ENCODE measurements at places on chromosomes 4 and X. TPM values are rescaled to one million over a fixed set of nuclear protein-coding genes. Genes with fewer than 3 reads are reported as not detected.

- peaks cover 11% of the 10 kb centered on the region for H3K27me3 ChIP-seq
- no peak for DNase-seq
- H3K4me1 ChIP-seq: no peaks in the 10 kb centered on the region
- no peak overlapping the region for H3K27ac ChIP-seq
Observed at GRCh38 chr4:150009533-150009932, 68.7 kb upstream of the DCLK2 start.

- H3K27ac ChIP-seq: no peak overlapping the region
- H3K4me1 ChIP-seq: peaks cover 4% of the 10 kb centered on the region
- no peaks in the 10 kb centered on the region for H3K36me3 ChIP-seq
- no peak overlapping the region for H3K4me3 ChIP-seq
Observed at GRCh38 chr4:69832326-69833030, 27.5 kb downstream of the SULT1E1 start.

DNA sequence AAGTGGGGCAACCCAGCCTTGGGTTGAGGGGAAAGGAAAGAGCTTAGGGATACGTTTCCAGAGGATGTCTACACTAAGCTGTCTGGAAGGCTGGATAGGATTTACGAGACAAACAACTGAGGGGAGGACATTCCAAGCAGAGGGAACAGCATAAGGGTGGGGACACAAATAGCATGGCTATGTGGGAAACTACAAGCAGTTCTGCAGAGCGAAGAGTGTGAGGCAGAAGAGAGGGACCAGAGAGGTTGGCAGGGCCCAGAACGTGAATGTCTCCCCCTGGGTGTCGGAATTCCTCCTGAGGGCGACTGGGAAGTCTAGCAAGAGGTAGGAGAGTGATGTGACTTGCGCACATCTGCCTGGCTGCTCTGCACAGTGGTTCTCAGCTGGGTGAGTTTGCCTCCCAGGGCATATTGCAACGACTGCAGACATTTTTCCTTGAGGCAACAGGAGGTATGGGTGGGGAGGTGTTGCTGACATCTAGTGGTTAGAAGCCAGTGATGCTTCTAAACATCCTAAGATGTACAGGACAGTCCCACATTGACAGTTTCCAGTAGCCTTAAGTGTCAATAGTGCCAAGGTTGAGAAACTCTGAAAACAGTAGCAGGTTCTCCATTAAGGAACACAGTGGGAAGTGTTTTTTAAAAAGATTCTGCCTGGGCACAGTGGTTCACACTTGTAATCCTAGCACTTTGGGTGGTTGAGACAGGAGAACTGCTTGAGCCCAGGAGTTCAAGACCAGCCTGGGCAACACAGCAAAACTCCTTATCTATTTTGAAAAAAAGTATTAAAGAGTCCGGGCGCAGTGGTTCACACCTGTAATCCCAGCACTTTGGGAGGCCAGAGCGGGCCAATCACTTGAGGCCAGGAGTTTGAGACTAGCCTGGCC is 9.2 kb downstream of the NDUFA1 start:
- peaks cover 18% of the 10 kb centered on the region for H3K36me3 ChIP-seq
- peak overlapping the region; percentile 25 for H3K27ac ChIP-seq
- H3K27me3 ChIP-seq: no peaks in the 10 kb centered on the region
- DNase-seq: peak; percentile 37
- H3K4me3 ChIP-seq: no peak overlapping the region

The FAM47E gene
- total RNA-seq: not detected

The CCDC158 gene
- not detected for total RNA-seq
